Large intestine (tissue), 12 donors: ENCODE measurements at places on chromosomes 13 and 19. TPM values are rescaled to one million over a fixed set of nuclear protein-coding genes. Genes with fewer than 3 reads are reported as not detected.

The RAB3D gene
- 82.9 TPM for polyA plus RNA-seq

The MATK gene
- polyA plus RNA-seq, result 4.9 TPM

The TJP3 gene
- 73.4 TPM for polyA plus RNA-seq

The ZNF526 gene
- 9.3 TPM for polyA plus RNA-seq

The WDR87 gene
- 0.01 TPM for polyA plus RNA-seq

The SIGLEC14 gene
- polyA plus RNA-seq, result 1.4 TPM

The RNASEH2A gene
- polyA plus RNA-seq, result 20.3 TPM

The ING1 gene
- 15.1 TPM for polyA plus RNA-seq

The APLP1 gene
- 32.7 TPM for polyA plus RNA-seq

The NCAN gene
- polyA plus RNA-seq, result 0.39 TPM

The FCER2 gene
- 0.28 TPM for polyA plus RNA-seq

The ZNF793 gene
- 15.3 TPM for polyA plus RNA-seq

The CATSPERD gene
- not detected for polyA plus RNA-seq

The ALOX5AP gene
- polyA plus RNA-seq, result 7.0 TPM

The FAM174C gene
- 37.4 TPM for polyA plus RNA-seq

The VSIG10L gene
- polyA plus RNA-seq, result 2.2 TPM

The KLK6 gene
- 0.58 TPM for polyA plus RNA-seq

The TDRD3 gene
- polyA plus RNA-seq, result 27.0 TPM

The CRLF1 gene
- polyA plus RNA-seq, result 3.2 TPM

The OLFM2 gene
- polyA plus RNA-seq, result 15.9 TPM

The CNFN gene
- 13.5 TPM for polyA plus RNA-seq

The PLEKHF1 gene
- 2.5 TPM for polyA plus RNA-seq

The TIMM50 gene
- 62.7 TPM for polyA plus RNA-seq

The LGALS14 gene
- not detected for polyA plus RNA-seq
